NCI-H526 (cell line): ENCODE measurements at places on chromosomes 6 and 20.

- no peak for DNase-seq
These were observed 120.8 kb upstream of the BCLAF1 start for GRCh38 chr6:136410201-136411024.

DNA sequence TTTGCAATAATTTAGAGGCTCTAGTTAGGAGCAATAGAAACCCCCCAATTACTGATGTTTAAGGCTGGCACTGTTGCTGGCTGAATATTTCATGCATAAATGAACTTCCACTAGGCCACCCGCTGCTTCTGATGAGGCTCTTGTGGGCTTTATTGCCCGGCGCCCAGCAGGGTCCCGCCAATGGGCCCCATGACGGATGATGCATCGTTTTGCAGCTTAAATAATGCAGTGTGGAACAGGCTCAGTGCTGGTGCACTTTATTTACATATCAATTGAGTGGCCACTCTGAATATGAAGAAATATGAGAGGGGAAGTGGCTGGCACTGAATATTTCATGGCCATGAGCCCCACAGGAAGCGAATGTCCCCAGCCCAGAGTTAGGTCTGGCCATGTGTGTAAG is 155.3 kb upstream of the MAFB start:
- DNase-seq = no peak

GRCh38 chr6:81623106-81623759 is 129.2 kb downstream of the TENT5A start:
- DNase-seq = no peak

- peak; percentile 35 for DNase-seq
These were observed 75.4 kb upstream of the ADGRB3 start for GRCh38 chr6:68559716-68560115.

DNA sequence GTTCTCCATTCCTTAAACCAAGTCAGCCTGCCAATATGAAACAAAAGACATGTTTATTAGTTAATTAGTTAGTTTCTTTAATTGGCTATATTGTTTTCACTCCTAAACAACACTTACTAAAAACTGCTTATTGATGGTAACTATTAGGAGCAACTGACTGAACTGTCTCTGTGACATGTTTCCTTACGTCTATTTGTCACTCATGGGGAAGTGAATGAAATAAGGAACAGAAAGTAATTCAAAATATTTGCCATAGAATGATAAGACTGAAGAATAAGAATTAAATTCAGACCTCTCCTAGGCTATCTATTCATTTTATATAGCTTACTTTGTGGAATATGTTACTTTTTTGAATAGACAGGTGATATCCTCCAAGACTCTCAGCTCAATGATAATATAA is 217.2 kb downstream of the LAMA2 start:
- no peak for DNase-seq

- no peak for DNase-seq
These were observed 598.6 kb downstream of the TBC1D32 start for GRCh38 chr6:120735641-120736040.

- no peak for DNase-seq
These were observed 23.0 kb upstream of the MYLIP start for GRCh38 chr6:16105854-16106253.

GRCh38 chr6:137020776-137021175 is 24.0 kb downstream of the IL20RA start:
- no peak for DNase-seq

- DNase-seq = peak; percentile 80
These were observed 504 bp downstream of the B4GALT5 start for GRCh38 chr20:49712996-49713752.

GRCh38 chr6:42045538-42046460 is 4.5 kb upstream of the TAF8 start:
- no peak for DNase-seq

GRCh38 chr20:1396702-1397101 is 3.8 kb upstream of the FKBP1A start:
- no peak for DNase-seq

GRCh38 chr6:166784691-166785090 is 157.6 kb upstream of the RPS6KA2 start:
- DNase-seq = no peak
